ENCODE measurements at places on chromosomes 7 and 10.

DNA sequence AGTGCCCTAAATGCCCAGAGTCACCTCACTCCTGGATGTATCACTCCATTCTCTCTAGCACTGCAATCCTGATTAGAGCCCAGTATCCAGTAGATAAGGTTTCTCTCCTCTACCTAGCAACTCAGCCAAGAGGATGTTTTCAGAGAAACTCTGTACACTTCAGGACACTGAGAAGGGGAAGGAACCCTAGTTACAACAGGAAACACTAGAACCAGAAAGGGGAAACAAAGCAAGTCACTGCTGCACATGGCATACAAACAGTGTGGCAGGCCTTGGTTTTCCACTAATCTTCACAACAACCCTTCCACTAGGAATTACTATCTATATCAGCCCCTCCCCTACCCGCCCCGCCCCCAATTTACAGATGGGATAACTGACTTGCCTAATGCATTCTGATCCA lies 1.6 kb downstream of the FAM204A start:
- DNase-seq: no peak

- no peak for DNase-seq
Observed at GRCh38 chr7:75849573-75849972, 29.3 kb upstream of the RHBDD2 start.

GRCh38 chr7:79339208-79339925 lies 114.1 kb downstream of the MAGI2 start:
- no peak for DNase-seq

GRCh38 chr7:47236480-47237129 lies 345.3 kb downstream of the TNS3 start:
- DNase-seq: no peak

GRCh38 chr10:15570738-15571339 lies 148.9 kb downstream of the ITGA8 start:
- DNase-seq: no peak

GRCh38 chr10:63300801-63301200 lies 165.0 kb downstream of the JMJD1C start:
- no peak for DNase-seq

- DNase-seq: no peak
Observed at GRCh38 chr7:111103678-111104274, 12.8 kb downstream of the LRRN3 start.

DNA sequence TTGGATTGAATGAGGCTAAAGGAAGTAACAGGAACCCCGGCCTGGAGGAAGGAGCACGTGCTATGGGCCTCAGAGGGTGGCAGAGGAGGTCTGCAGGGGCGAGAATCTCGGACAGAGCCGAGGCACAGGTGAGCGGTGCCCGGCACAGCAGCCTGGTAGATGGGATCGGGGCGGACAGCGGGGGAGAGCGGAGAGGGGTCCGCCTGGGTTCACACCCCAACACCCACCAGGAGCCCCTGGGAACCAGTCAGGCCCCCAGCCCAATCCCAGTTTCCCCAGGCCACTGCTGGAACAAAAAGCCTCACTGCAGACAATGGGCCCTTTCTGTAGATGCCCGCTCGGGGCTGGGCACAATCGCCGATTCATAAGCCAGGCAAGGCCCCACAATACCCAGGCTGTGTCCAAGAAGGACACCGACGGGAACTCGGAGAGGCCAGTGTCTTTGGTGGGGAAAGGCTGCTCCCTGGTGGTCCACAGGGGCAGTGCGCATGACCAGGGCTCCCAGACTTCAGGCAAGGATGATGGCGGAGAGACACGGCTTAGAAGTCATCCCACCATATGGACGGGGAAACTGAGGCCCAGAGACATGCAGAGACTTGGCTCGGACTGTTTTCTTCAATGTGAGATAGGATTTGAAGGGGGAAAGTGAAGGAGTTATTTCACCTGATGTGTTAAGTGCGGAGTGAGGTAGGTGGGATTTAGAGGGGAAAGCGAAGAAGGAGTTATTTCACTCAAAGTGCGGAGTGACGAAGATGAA lies 106.9 kb upstream of the GPR26 start:
- DNase-seq: peak; percentile 48

- no peak for DNase-seq
Observed at GRCh38 chr7:96649981-96650380, 59.7 kb downstream of the SEM1 start.

DNA sequence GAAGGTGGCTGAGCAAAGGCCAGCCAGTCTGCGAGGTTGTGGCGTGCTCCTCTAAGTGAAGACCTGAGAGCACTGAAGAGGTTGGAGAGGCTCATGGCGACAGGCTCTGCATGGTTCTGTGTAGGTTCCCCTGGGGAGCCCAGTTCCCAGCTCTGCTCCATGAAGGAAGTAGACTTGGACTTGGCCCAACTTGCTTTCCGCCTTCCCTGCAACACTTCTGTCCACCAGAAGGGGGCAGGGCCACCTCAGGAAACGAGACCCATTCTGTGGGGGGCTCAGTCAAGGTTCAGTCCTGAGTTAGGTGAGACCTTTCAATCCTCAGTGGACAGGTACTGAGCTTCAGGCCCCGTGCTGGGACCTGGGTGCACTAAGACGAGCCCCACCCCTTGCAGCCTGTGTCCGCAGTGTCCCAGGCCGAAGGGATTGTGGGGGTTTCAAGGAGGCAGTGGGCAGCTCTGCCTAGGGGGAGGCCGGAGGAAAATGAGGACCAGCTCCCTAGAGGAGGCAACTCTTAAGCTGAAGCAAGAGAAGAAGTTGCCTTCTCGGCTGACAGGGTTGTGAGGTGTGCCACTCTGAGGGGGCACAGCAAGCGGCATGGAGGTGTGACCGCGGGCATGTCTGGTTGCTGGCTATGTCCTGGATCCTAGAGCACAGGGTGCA lies 15.0 kb upstream of the PCBD1 start:
- no peak for DNase-seq

- DNase-seq: no peak
Observed at GRCh38 chr10:52106011-52106410, 208.1 kb upstream of the DKK1 start.

GRCh38 chr7:151425670-151426440 lies 14.1 kb downstream of the CRYGN start:
- DNase-seq: no peak

DNA sequence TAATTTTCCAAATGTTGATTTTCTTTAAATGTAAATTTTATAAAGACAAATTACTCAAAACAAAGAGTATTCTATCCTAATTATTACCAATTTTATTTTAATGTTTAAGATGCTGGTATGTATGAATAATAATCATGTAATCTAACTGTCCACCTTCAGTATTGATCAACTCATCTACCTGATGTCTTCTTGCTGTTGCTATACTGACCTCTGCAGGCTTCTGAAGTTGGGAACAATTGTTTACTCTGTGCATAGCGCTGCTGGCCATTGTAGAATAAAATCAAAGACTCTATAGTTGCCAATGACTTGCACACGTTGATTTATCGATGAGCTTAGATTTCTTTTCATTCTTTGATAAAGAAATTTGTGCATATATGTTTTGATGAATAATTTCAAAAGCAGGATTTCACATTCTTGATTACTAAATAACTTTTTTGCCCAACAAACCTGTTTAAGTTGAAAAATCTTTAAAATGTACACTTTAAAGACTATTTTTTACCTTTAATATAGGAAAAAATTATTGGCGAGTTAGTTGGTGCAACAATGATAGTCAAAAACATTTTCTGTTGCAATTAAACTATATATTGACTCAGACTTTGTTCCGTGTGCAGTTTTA lies 282.3 kb downstream of the TFEC start:
- DNase-seq: no peak

DNA sequence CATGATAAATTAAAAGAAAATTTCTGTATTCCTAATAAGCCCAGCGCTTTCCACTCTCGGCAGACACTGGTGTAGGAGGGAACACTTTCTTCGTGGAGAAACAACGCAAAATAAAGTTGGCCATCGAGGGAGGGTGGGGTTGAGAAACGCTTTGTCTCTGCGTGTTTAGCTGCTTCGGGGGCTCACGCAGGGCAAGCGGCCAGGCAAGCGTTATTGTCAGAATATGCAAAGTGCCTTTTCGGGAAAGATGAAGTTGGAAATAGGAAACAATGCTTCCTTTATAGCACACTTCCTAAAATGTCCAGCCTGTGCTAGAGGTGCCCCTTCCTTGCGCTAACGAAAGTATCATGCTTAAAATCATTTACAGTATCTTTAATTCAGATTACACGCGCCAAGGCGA lies 1.9 kb upstream of the EBF3 start:
- no peak for DNase-seq

DNA sequence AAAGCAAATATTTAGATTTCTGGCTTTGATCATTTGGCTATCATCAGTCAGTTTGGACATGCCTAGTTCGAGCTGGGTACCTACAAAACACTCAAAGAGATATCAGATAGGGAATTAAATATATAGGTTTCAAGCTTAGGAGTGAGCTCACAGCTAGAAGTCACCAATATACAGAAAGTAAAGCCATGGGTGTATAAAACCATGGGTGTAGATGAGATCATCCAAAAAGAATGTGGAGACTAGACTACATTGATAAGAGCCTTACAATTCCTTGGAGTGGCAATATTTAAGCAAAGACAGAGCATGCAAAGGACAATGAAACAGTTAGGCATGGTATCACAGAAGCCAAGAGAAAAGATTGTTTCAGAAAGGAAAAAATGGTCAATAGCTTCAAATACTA lies 7.2 kb upstream of the RALA start:
- no peak for DNase-seq

DNA sequence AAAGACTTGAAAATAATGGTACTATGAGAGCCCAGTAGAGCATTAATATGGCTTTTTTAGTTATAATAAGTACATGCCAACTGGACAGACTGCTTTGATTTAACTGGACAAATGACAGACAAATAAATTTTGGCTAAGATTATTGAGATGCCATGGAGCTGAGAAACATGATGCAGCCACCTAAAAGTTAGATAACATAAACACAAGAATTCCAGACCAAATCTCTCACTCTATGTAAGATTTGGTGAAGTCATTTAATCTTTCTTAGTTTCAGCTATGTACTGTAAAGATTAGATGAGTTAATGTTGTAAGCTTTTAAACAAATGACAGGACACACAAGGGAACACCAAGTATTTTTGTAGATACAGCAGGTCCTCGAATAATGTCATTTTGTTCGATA lies 118.2 kb downstream of the CACNA2D1 start:
- no peak for DNase-seq

GRCh38 chr10:124002391-124003069 lies 90.9 kb downstream of the CHST15 start:
- DNase-seq: no peak

GRCh38 chr10:32985775-32986350 lies 27.8 kb upstream of the ITGB1 start:
- DNase-seq: no peak

DNA sequence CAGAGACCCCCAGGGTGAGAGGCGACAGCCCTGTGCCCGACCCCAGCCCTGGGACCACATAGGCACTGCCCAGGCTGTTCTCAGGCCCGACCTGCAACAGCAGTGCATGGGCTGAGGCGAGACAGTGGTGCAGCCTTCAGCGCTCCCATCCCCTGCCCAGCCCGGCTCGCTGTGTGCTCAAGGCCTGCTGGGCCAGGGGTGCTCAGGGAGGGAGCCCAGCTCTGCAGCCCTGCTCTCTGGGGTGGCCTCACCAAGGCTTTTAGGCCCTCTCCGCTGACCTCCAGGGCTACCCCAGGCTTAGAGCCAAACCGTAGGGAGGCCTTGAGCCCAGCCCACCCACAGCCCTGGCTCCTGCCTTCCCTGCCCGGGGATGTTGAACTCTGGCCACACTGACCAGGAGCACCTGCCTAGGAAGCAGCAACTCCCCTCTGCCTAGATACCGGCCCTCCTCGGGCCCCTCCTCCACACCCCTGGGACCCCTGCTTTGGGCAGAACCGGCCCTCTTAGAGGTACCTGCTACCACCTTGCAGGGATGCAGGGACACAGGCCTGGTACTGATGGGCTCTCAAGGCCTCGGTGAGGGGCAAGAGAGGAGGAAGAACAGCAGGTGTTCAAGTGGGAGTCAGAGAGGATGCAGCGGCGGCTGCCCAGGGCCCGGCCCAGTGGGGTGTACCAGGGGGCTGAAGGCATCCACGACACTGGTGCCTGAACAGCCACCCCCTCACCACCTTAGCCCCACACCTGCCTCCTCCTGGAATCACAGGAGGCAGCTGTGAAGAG lies 231.5 kb downstream of the ELFN1 start:
- no peak for DNase-seq

DNA sequence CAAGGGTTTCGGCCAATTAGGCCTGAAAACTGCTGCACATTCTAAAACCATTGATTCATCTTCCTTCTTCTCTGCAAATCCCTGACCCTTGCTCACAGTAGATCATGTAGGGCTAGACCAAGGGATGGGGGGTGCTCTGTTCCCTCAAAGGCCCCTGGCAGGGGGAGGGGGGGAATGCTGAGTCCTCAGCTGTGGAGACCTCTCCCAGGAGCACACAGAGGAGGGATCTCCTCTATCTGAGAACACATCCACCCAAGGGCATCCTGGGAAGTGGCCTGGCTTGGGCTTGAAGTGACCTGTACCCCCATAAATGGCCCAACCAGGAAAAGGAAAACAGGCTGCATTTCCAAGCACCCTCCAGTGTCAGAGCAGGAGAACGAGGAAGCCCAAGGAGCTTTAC lies 1.0 kb upstream of the CDHR1 start:
- no peak for DNase-seq

- no peak for DNase-seq
Observed at GRCh38 chr10:73865107-73865458, 9.3 kb downstream of the CAMK2G start.

- DNase-seq: no peak
Observed at GRCh38 chr10:3820255-3820654, 35.2 kb upstream of the KLF6 start.

DNA sequence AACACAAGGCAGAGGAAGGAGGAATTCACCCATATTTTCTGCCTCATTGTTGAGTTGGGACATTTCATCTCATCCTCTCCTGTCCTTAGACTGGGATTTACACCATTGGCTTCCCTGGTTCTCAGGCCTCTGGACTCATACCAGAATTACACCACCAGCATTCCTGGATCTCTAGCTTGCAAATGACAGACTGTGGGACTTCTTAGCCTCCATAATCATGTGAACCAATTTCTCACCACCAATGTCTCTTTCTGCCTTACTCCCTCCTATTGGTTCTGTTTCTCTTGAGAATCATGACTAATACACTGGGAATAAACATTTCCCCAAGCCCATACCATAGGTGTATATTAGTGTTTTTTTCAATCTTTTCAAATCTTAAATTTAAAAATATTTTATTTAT lies 2.9 kb upstream of the ZNF33A start:
- no peak for DNase-seq

- DNase-seq: no peak
Observed at GRCh38 chr7:128164061-128164954, 76.8 kb upstream of the LEP start.

DNA sequence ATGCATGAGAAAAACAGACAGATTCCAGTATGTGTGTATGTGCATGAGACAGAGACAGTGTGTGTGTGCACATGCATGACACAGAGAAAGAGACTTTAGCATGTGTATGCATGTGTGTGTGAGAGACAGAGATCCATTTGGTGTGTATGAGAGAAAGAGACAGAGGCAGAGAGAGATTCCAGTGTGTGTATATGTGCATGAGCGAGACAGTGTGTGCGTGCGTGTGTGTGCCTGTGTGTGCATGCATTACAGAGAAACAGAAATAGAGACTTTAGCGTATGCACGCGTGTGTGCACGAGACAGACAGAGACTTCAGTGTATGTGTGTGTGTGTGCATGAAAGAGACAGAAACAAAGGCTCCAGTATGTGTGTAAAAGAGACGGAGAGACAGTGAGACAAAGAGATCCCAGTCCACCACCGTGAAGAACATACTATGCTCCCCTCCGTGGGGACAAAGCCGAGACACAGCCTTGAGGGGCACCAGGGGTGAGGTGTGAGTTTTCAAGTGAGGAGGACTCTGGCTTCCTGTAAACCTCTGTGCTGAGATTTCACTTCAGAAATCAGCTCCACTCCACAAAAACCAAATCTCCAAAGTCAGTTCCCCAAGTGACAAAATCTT lies 188.9 kb downstream of the GRID1 start:
- no peak for DNase-seq

Measured in activated T-helper 1 cell treated with Interleukin-2 at 50 U/mL for 16 hours (primary cell).